RPMI8226 (cell line): ENCODE measurements at places on chromosomes 12 and 14.
A peak's percentile ranks its signal among the peaks of the same experiment; 100 is the strongest.

DNA sequence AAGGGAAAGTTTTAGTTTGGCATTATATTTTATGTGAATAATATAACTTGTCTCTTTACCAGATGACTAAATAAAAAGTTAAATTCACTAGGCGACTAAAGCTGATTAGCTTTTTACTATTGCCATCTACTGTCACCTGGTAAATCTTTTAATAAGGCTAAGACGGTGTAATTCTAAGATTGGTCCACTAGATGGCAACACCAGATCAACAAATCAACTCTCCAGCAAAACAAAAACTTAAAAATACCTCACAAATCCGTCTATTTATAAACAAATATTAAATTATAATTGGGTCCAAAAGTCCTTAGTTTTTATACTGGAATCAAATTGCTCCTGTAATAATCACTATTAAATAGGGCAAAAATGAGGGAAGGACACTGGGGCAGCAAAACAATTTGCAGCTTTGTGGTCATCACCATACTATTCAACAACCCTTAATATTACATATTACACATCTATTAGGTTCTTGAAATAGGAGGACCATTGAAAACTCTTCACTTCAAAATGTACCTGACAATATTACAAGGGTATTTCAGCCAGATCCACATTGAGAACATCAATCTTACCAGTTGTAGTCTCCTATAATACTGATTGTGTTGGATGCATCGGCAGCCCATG lies 47.9 kb downstream of the GALC start:
- DNase-seq: peak; percentile 27

DNA sequence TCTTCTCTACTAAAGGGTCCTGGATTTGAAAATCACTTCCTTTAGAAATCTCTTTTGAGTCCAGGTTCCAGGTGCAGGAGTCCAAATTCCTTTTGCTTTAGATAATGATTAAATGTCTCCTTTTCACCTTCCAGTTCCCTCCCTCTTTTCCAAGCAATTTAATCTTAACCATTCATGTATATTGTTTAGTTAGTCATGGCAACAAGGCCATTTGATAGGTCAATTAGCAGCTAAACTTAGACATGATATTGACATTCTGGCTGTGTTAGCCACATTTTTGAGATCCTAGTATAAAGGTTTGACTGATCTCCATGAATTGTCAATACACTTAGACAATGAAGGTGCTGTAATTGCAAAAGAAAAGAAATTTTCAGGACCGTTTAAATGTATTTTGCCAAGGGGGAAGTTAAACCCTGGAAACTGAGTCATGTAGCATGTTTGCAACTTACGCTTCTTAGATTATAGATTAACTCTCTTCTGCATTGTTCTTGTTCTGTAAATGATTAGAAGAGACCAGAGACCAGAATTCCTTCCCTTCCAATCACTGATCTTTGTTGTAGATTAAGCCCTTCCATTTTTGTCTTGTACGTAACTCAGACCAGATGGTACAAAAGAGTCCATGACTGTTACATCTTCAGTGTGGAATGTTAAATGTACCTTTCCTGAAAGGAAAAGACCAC lies 12.4 kb upstream of the C12orf75 start:
- no peak for DNase-seq

GRCh38 chr12:51841727-51842126 lies 6.8 kb downstream of the FIGNL2 start:
- no peak for DNase-seq

DNA sequence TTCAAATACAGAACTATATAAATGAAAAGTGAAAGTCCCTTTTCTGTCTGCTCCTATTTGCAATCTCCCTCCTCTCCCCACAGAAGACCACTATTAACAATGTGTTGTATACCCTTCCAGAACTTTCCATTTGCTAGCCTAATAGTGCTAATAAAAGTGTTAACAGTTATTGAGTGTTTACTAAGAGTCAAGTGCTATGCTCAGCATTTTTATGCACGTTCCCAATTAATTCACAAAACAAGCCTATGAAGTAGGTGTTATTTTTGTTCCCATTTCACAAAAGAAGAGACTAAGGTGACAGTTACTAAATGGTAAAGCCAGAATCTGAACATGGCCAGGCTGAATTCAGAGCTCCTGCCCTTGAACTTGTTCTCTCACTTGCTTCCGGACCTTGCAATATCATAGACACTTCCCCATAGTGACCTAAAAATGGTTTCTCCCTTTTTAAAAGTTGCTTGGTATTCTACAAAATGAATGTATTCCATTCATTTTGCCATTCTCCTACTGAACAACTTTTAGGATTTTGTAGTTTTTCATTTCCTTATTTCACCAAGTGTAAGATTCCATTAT lies 1.6 kb upstream of the PRKAB1 start:
- DNase-seq: no peak

DNA sequence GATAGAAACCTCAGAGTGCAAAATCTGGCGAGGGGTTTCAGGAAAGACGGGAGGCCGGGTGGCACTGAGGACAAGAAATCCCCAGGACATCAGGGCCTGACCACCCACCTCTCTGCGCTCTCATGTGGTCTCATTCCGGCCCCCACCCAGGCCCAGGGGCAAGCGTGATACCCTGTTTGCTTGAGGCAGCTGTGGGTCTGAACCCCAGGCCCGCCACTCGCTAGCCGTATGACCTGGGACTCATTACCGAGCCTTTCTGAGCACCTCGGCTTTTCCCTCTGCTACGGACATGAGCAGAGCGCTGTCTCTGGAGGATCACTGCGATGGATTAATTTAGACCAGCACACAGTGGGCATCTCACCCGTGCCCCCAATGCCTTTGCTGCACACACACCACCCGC lies 25.5 kb upstream of the BCDIN3D start:
- DNase-seq: no peak

- DNase-seq: no peak
These were observed 325.9 kb upstream of the PRICKLE1 start for GRCh38 chr12:42915426-42915825.

DNA sequence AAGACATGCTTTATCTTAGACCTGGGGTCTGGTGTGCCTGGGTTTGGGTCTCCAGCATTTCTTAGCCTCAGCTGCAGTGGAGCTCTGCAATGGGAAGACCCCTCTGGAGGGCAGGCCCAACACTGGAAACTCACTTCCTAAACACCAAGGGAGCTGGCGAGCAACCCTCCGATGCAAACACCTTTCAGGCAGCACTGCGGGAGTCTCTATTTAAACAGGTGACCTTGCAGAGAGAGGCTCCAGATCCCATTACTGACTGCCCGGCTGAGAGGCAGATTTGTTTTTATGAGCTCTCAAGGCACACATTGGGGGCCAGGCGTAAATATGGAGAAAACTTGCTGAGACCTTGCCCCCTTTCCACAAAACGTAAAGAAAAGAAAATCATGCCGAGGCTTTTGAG lies 195.5 kb downstream of the PAX9 start:
- DNase-seq: no peak

DNA sequence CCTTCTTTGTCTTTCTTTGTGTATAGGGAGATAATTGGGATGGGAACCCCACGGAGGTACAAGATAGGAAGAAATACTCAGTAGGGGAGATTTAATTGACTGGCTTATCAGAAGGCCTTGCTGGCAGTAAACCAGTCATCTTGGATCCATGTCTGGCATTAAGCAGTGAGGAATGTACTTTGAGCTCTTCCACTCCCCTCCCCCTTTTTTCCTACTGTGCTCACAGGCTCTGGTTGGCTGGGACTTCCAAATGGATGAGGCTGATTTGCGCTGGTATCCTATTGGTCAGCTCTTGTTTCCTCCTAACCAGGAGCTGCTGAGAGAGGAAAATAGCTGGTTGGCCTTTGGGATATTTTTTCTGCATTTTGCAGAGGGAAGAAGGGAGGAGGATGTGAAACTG lies 24.7 kb downstream of the NGDN start:
- no peak for DNase-seq

DNA sequence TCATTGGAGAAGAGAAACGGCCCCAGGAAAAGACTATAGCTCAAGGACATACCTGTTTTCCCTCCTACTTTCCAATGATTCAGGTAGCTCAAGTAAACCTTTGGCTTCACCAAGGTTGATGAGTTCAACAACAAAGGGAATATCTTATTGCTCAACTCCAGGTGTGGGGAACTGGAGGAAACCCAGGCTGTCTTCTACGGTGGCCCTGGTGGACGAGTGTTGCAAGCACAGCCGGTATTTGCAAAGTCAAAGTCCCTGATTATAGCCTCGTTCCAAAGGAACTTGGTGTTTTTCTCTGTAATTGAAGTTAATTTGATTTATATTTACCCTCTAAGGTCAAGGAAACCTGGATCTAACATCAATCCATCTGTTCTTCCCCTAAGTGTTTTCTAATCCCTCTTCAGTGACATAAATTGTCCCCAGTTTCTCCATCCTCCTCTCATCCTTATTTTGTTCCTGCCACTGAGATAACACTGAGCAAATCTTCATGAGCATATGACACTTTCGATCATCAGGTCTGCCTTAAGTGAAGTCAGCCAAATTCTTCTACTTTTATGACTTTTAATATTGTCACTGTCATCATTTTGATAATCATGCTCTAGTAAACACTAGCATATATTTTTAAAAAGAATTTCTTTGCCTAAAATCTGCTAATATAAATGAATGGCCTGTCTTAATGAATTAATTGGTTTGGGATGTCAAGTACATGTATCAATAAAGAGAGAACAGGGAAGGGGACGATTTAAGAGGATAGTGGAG lies 174.6 kb upstream of the TBX3 start:
- no peak for DNase-seq

- DNase-seq: no peak
These were observed 3.3 kb downstream of the DLK1 start for GRCh38 chr14:100729982-100730381.

- no peak for DNase-seq
These were observed 2.6 kb downstream of the EXOC5 start for GRCh38 chr14:57266065-57266464.

- no peak for DNase-seq
These were observed 258.7 kb upstream of the BTG1 start for GRCh38 chr12:92404259-92404894.

DNA sequence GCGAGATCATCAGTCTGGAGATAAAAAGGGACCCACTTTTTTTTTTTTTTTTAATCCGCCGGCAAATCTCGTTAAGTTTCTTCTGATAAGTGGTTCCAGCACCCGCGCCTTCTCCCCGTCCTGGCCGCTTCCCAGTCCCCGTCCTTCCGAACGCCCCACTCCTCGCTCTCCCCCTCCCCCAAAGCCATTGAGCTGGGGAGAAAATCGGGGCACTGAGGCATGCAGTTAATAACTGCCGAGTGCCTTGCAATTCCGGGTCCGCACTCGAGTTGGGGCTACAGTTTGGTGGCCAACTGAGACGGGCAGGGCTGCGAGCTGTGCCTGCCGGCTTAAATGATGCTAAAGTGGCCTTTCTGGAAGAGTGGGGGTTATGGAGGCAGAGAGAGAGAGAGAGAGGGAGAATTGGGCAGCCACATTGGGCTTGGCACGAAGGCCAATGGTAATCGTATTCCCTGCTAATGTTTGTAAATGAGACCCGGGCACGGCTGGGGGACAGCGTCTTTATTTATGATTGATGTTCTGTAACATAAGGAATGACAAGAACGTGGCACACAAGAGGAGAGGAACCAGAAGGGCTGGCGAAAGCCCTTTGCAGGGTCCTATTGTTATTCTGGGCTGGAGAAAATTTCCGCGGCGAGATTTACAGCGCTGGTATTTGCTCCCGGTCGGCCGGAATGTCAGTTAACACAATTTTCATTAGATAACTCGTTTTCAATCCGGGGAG lies 115.4 kb upstream of the MYL2 start:
- no peak for DNase-seq

DNA sequence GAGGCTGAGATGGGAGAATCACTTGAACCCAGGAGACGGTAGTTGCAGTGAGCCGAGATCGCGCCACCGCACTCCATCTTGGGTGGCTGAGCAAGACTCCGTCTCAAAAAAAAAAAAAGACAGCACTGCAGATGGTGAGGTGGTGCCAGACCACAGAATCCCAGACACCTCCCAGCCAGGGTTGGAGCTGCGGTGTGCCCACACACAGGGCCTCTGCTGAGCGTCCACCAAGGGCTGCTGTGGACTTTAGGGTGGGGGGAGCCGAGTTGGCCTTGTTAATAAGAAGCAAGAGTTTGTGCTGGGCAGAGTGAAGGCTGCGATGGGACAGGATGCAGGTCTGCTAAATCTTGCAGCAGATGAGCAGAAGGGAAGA lies 14.2 kb downstream of the KMT5A start:
- DNase-seq: no peak

- no peak for DNase-seq
These were observed 98.1 kb downstream of the ZFC3H1 start for GRCh38 chr12:71565535-71565934.

DNA sequence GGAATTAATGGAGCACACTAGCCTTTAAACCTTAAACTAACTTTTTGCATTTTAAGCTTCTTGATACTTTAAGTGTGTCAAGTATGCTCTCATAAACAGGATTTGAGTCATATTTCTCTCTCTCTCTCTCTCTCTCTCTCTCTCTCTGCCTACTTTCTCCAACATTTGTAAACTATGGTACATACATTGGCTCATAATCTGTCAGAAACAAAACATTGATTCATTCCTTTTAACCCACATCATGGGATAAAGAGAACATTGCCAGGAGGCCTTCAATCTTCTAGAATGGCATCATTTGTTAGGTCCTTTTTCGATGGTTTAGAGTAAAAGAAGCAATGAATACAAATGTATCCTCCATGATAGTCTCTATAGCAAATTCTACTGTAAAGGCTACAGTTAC lies 81.6 kb upstream of the RERGL start:
- no peak for DNase-seq

DNA sequence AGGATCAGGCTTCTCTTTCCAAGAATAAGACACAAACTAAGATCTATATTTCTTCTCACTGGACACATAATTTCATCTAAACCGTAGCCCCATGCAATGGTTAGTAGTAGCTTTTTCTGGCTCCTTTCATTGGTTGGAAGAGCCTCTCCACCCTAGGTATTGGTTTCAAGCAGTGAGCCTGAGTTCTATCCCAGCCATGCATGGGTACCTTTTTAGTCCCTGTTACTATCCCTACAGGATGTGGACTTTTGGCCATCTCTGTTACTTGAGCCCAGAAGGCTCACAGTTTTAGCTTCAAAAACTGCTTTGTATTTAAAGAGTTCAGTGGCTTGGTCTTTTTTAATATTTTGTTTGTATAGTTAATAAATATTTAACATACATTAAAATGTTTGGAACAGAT lies 16.1 kb downstream of the PPM1A start:
- no peak for DNase-seq

DNA sequence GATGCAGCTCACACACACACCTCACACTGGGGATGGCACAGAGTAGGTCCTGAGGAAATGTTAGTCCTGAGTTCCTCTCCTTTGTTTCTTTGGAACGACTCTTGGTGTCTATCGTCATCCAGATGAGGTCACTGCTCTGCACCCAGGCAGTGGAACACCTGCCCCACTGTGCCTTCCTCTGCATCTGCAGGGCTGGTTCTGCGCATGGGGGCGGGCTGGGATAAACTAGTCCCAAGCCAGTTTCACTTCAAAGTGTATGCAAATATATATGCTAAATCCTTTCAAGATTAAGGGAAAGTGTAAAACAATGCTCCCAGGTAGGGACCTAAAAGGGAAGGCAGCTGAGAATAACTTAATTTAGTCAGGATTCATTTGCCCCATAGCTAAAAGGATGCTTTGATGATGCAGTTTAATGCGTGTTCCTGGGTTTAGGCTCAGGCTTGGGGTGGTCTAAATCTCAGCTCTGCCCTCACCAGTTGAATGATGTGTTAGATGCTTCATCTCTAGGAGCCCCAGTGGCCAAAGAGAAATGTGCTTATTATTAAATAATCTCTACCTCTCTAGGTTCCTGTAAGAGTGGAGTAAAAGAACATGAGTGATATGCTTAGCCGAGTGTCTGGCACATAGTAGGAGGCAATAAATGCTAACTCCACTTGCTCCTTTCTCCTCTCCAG lies 47.1 kb upstream of the OVCH1 start:
- no peak for DNase-seq

GRCh38 chr12:24769682-24770081 lies 179.2 kb downstream of the BCAT1 start:
- DNase-seq: no peak

- peak; percentile 4 for DNase-seq
These were observed 100.7 kb downstream of the ITPR2 start for GRCh38 chr12:26732005-26732908.
